ENCODE measurements at places on chromosomes 11 and 22. TPM values are rescaled to one million over a fixed set of nuclear protein-coding genes. Genes with fewer than 3 reads are reported as not detected.

AQP11 gene
- 2.1 TPM for total RNA-seq

ARHGAP8 gene
- total RNA-seq: 0.61 TPM

CACNA1I gene
- total RNA-seq: 0.07 TPM

SUSD2 gene
- 0.66 TPM for total RNA-seq

AIFM3 gene
- total RNA-seq: 0.79 TPM

IGSF9B gene
- 12.9 TPM for total RNA-seq

FADS2 gene
- 976 TPM for total RNA-seq
